A673 (cell line): ENCODE measurements at places on chromosomes 3 and 15.

GRCh38 chr3:118974356-118975097 is 60.1 kb downstream of the IGSF11 start:
- no peak overlapping the region for H3K27ac ChIP-seq
- H3K36me3 ChIP-seq = no peaks in the 10 kb centered on the region
- no peaks in the 10 kb centered on the region for H3K4me1 ChIP-seq
- peaks cover 4% of the 10 kb centered on the region for H3K27me3 ChIP-seq

- H3K27me3 ChIP-seq = no peaks in the 10 kb centered on the region
- peaks cover 36% of the 10 kb centered on the region for H3K36me3 ChIP-seq
- no peak for DNase-seq
- no peaks in the 10 kb centered on the region for H3K4me1 ChIP-seq
- H3K4me3 ChIP-seq = no peak overlapping the region
Observed at GRCh38 chr3:138241061-138241460, 54.0 kb downstream of the ARMC8 start.

- H3K36me3 ChIP-seq = no peaks in the 10 kb centered on the region
- H3K27ac ChIP-seq = no peak overlapping the region
- H3K4me1 ChIP-seq = no peaks in the 10 kb centered on the region
Observed at GRCh38 chr3:183341545-183342288, 86.7 kb downstream of the MCF2L2 start.

- H3K4me1 ChIP-seq = no peaks in the 10 kb centered on the region
- DNase-seq = no peak
- H3K36me3 ChIP-seq = no peaks in the 10 kb centered on the region
- no peak overlapping the region for H3K4me3 ChIP-seq
Observed at GRCh38 chr3:72042397-72043203, 257.7 kb upstream of the PROK2 start.

GRCh38 chr3:31157893-31158620 is 263.6 kb upstream of the GADL1 start:
- H3K4me1 ChIP-seq = peaks cover 8% of the 10 kb centered on the region
- peak; percentile 77 for DNase-seq
- H3K4me3 ChIP-seq = no peak overlapping the region
- H3K27ac ChIP-seq = no peak overlapping the region

GRCh38 chr3:27105904-27106303 is 263.3 kb downstream of the NEK10 start:
- H3K36me3 ChIP-seq = no peaks in the 10 kb centered on the region
- DNase-seq = no peak
- H3K4me3 ChIP-seq = no peak overlapping the region
- H3K4me1 ChIP-seq = peaks cover 4% of the 10 kb centered on the region
- no peaks in the 10 kb centered on the region for H3K27me3 ChIP-seq
- H3K27ac ChIP-seq = no peak overlapping the region

- H3K36me3 ChIP-seq = no peaks in the 10 kb centered on the region
- no peak overlapping the region for H3K27ac ChIP-seq
- H3K4me3 ChIP-seq = no peak overlapping the region
- no peaks in the 10 kb centered on the region for H3K27me3 ChIP-seq
- DNase-seq = no peak
- no peaks in the 10 kb centered on the region for H3K4me1 ChIP-seq
Observed at GRCh38 chr3:127658234-127658633, 14.5 kb upstream of the ABTB1 start.

GRCh38 chr3:141895731-141896130 is 19.3 kb downstream of the ATP1B3 start:
- DNase-seq = no peak
- H3K36me3 ChIP-seq = no peaks in the 10 kb centered on the region
- H3K27ac ChIP-seq = no peak overlapping the region
- no peaks in the 10 kb centered on the region for H3K4me1 ChIP-seq

GRCh38 chr15:96503276-96503675 is 172.8 kb downstream of the NR2F2 start:
- H3K36me3 ChIP-seq = no peaks in the 10 kb centered on the region
- H3K27me3 ChIP-seq = no peaks in the 10 kb centered on the region
- H3K27ac ChIP-seq = no peak overlapping the region
- no peak overlapping the region for H3K4me3 ChIP-seq
- no peak for DNase-seq

- DNase-seq = no peak
- H3K36me3 ChIP-seq = no peaks in the 10 kb centered on the region
- H3K27me3 ChIP-seq = no peaks in the 10 kb centered on the region
- no peak overlapping the region for H3K4me3 ChIP-seq
- peaks cover 8% of the 10 kb centered on the region for H3K4me1 ChIP-seq
Observed at GRCh38 chr15:36654866-36655265, 75.4 kb downstream of the CDIN1 start.

DNA sequence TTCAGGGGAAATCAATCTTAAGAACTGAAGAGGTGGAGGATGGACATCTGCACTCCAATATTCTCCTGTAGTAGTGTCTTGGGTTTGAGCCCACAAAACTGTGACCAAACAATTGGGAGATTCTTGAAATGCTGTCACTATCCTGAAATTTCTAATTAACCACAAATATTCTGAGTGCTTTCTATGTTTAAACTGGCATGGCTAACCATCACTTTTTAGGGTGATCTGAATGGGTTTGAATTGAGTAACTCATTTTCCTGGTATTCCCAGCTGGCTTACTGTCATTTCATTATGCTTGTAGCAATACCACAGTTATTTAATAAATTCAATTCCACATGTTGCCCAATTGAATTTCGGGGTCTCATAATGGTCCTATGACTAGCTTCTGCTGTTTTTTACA is 216.9 kb upstream of the DCBLD2 start:
- H3K4me1 ChIP-seq = no peaks in the 10 kb centered on the region
- no peak overlapping the region for H3K27ac ChIP-seq
- no peaks in the 10 kb centered on the region for H3K36me3 ChIP-seq
- H3K27me3 ChIP-seq = no peaks in the 10 kb centered on the region

DNA sequence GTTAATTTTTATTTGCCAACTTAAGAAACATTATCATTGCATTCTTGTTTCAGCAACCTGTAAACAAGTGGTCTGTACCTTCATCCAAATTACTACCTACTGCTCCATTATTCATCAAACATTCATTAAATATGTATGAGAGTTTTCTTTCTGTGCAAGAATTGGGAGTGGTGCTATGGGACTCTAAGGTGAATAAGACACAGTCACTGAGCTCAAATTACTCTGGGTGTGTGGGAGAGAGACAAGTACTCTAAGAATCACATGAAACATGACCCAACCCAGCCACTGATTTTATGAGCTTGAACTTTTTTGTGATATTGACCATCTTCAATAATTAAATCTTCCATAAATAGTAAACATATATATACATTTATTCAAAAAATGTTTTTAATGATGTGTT is 227.2 kb upstream of the TP63 start:
- DNase-seq = no peak
- H3K36me3 ChIP-seq = no peaks in the 10 kb centered on the region

GRCh38 chr3:32626631-32627030 is 56.0 kb upstream of the DYNC1LI1 start:
- H3K36me3 ChIP-seq = no peaks in the 10 kb centered on the region
- no peaks in the 10 kb centered on the region for H3K4me1 ChIP-seq
- no peak overlapping the region for H3K4me3 ChIP-seq
- H3K27ac ChIP-seq = no peak overlapping the region
- DNase-seq = no peak

DNA sequence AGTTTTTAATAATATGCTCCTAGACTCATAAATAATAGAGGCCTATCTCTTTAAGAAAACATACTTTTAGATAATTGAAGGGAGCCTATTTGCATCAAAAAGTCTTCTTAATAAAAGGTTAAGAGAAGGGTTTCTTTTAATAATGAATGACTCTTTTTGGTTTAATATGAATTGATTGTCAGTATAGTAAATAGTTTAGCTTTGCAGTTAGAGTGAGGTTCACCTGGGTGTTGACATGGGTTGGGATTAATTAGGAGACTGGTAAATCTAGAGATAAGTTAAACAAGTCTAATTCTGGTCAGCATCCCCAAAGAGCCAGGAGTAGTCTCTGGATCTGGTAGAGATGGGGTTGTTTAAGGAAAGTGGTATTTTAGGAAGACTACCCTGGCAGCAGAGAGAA is 43.0 kb downstream of the KAT2B start:
- DNase-seq = no peak
- H3K27ac ChIP-seq = no peak overlapping the region
- H3K27me3 ChIP-seq = no peaks in the 10 kb centered on the region

DNA sequence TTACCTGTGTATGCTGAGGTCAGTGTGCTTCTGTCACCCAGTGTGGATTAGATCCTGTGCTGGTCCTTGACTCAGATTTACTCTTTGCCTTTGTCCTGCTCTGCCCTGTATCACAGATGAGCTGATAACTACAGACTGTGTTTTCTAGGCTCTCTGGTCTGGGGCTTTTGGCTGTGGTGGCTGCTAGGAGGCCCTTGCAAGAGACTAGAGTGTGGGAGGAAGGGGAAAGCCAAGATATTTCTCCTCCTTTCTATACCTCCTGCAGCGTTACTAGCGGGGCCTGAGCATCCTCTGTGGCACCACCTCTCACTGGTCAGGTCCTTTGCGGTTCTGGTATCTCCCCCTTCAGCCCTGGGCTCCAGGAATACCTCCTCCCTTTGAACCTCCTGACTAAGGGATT is 282.3 kb upstream of the TBC1D5 start:
- no peaks in the 10 kb centered on the region for H3K4me1 ChIP-seq
- H3K27ac ChIP-seq = no peak overlapping the region
- DNase-seq = no peak
- H3K4me3 ChIP-seq = no peak overlapping the region
- H3K36me3 ChIP-seq = no peaks in the 10 kb centered on the region

GRCh38 chr15:42053010-42053409 is 32.2 kb upstream of the PLA2G4E start:
- DNase-seq = no peak
- H3K27me3 ChIP-seq = no peaks in the 10 kb centered on the region
- H3K4me3 ChIP-seq = no peak overlapping the region

DNA sequence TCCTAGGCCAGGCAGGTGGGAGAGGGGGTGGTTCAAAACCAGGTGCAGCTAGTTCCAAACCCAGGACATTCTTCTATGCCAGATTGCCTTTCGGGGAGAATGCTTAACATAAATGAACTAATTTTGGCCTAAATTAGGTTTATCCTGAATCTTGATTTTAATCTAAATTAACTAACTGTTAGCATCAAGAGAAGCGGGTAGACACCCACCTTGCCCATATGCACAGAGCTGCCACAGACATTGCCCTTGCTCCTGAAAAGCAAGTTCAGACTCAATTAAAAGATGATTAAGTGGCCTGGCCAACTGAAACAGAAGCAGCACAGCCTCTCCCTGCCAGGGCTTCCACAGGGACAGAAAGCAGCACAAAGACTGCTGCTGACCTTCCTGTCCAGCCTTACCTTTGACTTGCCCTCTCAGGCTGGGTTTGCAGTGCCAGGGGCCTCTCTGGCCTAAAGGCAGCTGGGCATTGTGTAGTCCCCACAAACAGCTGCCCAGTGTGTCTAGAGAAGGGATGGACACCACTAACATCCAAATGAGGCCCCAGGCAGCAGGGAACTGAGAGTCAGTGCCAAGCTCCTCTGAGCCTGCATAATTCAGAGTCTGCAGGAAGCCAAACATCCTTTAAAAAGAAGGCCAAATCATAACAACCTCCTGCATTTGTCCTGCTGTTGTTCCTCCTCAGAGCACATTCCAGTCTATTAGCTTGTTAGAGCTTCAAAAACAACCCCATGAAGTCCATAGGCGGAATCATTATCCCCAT is 15.4 kb upstream of the OXTR start:
- no peak overlapping the region for H3K27ac ChIP-seq
- H3K4me3 ChIP-seq = no peak overlapping the region
- no peaks in the 10 kb centered on the region for H3K36me3 ChIP-seq
- no peaks in the 10 kb centered on the region for H3K27me3 ChIP-seq

- H3K36me3 ChIP-seq = no peaks in the 10 kb centered on the region
- DNase-seq = no peak
- H3K27ac ChIP-seq = no peak overlapping the region
- H3K27me3 ChIP-seq = no peaks in the 10 kb centered on the region
- no peak overlapping the region for H3K4me3 ChIP-seq
Observed at GRCh38 chr3:128430301-128430700, 36.4 kb downstream of the DNAJB8 start.

- no peak overlapping the region for H3K4me3 ChIP-seq
- no peaks in the 10 kb centered on the region for H3K4me1 ChIP-seq
Observed at GRCh38 chr3:45647148-45647619, 42.0 kb upstream of the SACM1L start.

- H3K4me3 ChIP-seq = no peak overlapping the region
- H3K27me3 ChIP-seq = no peaks in the 10 kb centered on the region
- no peak overlapping the region for H3K27ac ChIP-seq
- DNase-seq = peak; percentile 34
- H3K36me3 ChIP-seq = no peaks in the 10 kb centered on the region
Observed at GRCh38 chr3:99562138-99562537, 76.3 kb upstream of the COL8A1 start.

GRCh38 chr3:113038328-113038727 is 47.5 kb downstream of the GTPBP8 start:
- no peak overlapping the region for H3K27ac ChIP-seq
- H3K27me3 ChIP-seq = no peaks in the 10 kb centered on the region
- H3K4me1 ChIP-seq = no peaks in the 10 kb centered on the region
- no peak overlapping the region for H3K4me3 ChIP-seq
- DNase-seq = no peak

DNA sequence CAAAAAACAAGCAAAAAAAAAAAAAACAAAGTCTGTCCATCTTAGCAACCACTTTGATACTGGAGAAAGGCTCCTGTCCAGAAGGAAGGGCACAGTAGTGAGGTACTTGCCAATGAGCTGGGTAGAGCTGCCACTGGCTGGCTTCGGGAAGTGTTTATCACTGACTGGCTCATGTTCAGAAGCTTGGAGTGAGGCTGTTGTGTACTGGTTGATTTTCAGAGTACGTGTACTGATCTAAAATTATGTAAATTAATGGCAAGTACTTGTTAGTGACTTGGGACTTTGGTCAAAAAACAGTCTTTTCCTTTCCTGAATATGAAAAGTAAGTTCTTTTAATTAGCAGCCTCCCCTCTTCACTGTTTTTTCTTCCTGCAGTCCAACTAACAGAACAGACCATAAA is 979 bp upstream of the ZNF621 start:
- H3K36me3 ChIP-seq = no peaks in the 10 kb centered on the region
- H3K4me1 ChIP-seq = no peaks in the 10 kb centered on the region
- no peak overlapping the region for H3K4me3 ChIP-seq

GRCh38 chr3:177283983-177284382 is 86.7 kb upstream of the TBL1XR1 start:
- peaks cover 36% of the 10 kb centered on the region for H3K4me1 ChIP-seq
- DNase-seq = no peak
- H3K27me3 ChIP-seq = no peaks in the 10 kb centered on the region
- no peaks in the 10 kb centered on the region for H3K36me3 ChIP-seq

GRCh38 chr3:139762302-139762701 is 84.5 kb upstream of the NMNAT3 start:
- H3K27me3 ChIP-seq = no peaks in the 10 kb centered on the region
- no peak overlapping the region for H3K4me3 ChIP-seq
- H3K36me3 ChIP-seq = no peaks in the 10 kb centered on the region
- no peak overlapping the region for H3K27ac ChIP-seq
- DNase-seq = no peak

DNA sequence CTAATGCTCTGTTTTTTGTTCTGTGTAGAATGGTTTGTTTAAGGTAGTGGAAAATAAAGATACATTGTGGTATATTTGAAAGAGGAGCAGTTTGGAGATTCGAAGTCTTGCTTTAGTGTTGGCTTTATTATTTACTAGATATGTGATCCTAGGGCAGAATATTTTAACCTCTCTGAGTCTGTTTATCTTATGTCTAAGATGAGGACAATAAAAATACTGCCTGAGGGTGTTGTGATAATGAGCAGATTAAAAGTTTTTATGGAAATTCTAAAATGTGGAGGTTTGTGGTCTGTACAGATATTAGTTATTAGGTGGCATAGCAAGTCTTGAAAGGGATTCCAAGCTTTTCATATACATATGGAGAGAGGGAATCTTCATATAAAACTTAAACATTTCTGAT is 15.0 kb downstream of the TCF12 start:
- DNase-seq = no peak
- H3K4me1 ChIP-seq = peaks cover 43% of the 10 kb centered on the region
- H3K4me3 ChIP-seq = no peak overlapping the region
- peaks cover 21% of the 10 kb centered on the region for H3K36me3 ChIP-seq
